ENCODE measurements at places on chromosomes 12 and 14.

- peak; percentile 4 for DNase-seq
Measured at GRCh38 chr14:76710056-76711010, 50.9 kb upstream of the VASH1 start.

- DNase-seq, result no peak
Measured at GRCh38 chr12:98235301-98235700, 280.1 kb upstream of the TMPO start.

DNA sequence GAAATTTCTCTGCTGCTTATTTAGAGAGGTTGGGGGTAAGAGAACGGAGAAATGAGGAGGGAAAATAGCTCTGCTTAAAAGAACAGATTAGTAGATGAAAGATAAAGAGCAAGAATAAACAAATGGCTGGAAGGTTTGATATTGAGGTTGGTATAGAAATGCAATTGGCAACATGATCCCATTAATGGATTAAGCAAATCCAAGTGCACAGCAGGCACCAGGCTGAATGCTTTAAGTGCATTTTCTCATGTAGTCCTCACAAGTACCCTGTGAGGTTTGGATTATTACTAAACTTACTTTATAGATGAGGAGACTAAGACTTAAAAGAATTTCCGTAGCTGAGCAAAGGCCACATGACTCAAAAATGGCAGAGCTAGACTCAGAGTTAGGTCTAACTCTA lies 76.9 kb upstream of the ATF1 start:
- no peak for DNase-seq

DNA sequence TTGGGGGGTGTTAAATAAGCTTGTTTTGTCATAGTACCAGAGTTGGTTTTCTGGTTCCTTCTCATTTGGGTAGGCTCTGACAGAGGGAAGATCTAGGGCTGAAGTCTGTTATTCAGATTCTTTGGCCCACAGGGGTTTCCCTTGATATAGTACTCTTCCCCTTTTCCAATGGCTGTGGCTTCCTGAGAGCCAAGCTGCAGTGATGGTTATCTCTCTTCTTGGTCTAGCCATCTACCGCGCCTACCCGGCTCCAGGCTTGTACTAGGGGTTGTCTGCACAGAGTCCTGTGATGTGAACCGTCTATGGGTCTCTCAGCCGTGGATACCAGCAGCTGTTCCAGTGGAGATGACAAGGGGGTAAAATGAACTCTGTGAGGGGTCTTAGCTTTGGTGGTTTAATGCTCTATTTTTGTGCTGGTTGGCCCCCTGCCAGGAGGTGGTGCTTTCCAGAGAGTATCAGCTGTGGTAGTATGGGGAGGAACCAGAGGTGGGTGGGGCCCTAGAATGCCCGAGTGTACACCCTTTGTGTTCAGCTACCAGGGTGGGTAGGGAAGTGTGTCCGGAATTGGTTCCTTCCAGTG lies 209.7 kb downstream of the GPHN start:
- no peak for DNase-seq

- DNase-seq, result no peak
Measured at GRCh38 chr12:459430-460258, at the start of gene B4GALNT3. B4GALNT3 (plus strand) TSS chr12:459939; CDS start chr12:460377, 438 bp downstream.

DNA sequence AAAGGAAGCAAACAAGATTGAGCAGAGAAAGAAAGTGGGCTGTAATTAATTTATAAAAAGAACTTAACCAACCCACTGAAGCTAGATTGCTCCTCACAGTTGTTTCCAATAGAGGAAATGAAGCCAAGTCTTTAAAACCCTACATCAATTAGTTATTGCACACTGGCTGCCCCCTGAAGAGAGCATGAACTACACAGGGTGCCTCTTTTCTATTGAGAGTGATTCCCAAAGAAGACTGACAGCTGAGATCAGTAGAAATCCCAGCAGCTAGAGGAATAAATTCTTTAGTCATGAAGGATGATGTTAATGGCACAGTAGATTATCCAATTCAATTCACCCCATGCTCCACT lies 8.6 kb upstream of the USP15 start:
- no peak for DNase-seq

DNA sequence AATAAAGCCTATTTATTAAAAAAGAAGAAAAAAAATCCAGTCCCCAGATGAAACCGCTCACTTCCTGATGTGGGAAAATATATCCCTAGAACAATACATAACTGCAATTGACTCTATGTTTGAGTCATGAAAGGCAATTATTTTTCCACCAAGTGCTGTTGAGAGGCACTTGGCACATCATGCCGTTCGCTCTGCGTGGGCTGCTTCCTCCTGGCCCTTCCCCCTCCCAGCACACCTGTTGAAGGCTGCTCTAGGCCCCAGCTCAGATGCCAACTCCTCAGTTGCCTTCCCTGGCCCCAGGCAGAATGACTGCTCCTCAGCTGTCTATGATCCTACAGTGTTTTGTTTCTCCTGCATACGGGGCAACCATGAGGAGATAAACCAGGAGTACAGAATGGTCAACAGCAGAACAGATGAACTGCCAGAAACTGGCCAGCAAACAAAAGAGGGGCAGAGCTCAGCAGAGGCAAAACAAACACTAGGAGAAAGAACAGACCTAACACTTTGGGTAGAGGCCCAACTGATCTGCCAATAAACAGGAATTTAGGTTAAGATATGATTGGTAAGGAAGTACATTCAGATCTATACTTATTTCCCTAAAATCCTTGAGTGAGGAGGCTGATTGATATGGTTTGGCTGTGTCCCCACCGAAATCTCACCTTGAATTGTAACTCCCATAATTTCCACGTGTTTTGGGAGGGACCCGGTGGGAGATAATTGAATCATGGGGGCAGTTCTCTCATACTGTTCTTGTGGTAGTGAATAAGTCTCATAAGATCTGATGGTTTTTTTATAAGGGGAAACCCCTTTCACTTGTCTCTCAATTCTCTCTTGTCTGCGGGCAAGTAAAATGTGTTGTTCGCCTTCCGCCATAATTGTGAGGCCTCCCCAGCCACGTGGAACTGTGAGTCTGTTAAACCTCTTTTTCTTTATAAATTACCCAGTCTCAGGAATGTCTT lies 58.6 kb downstream of the SLC38A1 start:
- peak; percentile 96 for DNase-seq

GRCh38 chr14:56554301-56554700 lies 25.3 kb upstream of the TMEM260 start:
- no peak for DNase-seq

DNA sequence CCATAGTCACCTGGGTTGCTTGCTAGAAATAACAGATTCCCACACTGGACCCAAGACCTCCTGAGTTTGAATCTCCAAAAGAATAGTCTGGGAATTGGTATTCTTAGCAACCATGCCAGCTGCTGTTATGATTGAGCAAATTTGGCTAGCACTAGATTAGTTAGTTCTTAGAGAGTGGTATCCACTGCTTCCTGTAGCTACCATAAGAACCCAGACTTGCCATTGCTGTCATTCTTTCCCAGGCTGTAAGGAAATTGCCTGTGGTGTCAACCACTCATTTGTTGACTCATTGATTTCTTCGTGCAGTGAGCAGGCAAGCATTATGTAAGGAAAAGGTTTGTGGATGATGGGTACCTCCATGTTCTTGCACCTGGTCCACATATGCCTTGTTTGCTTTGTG lies 201.8 kb upstream of the RGS6 start:
- DNase-seq, result no peak

DNA sequence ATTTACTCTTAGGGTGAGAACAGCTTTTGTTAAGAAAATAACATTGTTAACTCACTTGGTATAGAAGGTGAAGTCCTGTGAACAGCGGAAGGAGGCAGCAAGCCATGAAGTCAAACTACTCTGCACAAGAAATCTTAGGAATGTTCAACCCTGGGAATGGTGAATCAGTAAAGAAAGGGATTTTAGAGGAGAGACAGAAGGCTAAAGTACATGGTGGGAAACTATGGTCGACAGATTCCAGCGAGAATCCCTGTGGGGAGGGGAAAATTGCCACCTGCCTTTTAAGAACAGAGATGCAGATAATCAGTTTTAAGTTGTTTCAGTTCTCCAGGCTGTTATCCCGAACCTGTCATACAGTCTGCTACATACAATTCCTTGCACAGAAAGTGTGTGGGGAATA lies 63.2 kb upstream of the PTPRR start:
- DNase-seq, result no peak

DNA sequence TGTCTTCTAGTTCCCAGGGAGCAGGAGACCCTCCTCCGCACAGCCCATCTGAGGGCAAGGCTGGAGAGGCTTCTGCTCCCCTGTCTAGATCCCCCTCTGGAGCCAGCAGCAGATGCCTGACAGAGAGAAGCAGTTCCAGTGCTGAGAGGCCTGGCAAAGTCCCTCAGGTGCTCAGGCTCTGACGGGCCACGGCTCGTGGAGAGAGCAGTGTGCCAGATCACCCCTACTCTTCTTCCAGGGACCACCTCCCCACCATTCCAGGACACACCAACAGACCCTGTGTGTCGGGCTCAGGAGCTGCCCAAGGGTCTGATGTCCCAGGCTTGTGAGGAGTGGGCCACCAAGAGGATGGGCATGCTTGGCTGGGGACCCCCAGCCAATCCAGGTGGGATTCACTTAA lies 22.5 kb upstream of the C14orf180 start:
- no peak for DNase-seq

GRCh38 chr12:121524196-121524916 lies 56.5 kb downstream of the KDM2B start:
- no peak for DNase-seq

- no peak for DNase-seq
Measured at GRCh38 chr12:10196210-10196609, 16.5 kb upstream of the GABARAPL1 start.

DNA sequence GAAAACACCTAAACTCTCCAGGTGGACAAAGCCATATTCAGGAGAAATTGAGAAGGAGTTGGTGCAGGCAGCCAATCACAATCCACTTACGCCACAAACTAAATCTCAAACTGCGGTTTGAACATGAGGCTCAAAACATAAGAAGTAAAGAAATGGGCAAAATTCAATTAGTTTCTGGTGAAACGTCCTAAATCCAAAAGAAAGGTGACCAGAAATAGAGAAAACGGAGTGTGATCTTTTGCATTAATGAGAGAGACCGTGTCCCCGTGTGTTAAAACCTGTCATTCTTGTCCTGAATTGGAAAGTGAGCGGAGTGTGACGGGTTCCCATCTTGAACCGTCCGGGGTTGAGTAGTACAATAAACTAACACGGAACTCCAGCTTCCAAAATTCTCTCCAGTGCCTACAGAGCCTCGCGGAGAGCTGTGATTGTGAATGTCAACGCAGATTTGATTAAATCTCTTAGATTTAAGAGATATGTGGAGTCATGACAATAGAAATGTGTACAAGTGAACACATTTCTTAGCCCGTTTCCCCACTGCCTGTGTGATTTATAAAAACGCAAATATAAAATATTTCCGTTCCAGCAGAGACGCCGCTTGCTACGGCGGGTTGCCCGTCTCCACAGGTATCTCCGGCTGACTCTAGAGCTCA lies 595 bp upstream of the METAP2 start:
- peak; percentile 59 for DNase-seq
